Myocyte (in vitro differentiated cells): ENCODE measurements at places on chromosomes 2 and 18. TPM values are rescaled to one million over a fixed set of nuclear protein-coding genes. Genes with fewer than 3 reads are reported as not detected.

- no peak for DNase-seq
These were observed 5.8 kb upstream of the TWSG1 start for GRCh38 chr18:9328776-9329175.

DNA sequence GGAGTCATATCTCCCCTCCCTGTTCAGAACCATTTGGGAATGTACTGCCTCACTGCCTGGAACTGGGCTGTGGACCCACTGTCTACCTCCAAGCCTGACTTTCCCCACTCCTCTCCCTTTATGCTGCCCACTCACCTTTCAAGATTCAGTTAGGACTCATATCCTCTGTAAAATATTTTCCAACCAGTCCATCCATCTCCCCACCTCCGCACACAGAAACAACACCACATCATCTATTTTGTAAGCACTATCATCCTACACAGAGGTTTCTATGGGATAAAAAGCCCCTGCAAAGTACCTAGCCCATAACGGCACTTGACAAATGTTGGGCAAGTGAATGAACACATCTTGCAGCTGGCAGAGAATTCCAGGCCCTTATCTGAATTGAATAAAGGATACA is 250.8 kb downstream of the ANAPC1 start:
- no peak for DNase-seq

GRCh38 chr2:165647409-165647808 is 146.6 kb downstream of the GALNT3 start:
- no peak for DNase-seq

GRCh38 chr2:72932045-72932740 is 14.9 kb downstream of the EMX1 start:
- peak; percentile 82 for DNase-seq

DNA sequence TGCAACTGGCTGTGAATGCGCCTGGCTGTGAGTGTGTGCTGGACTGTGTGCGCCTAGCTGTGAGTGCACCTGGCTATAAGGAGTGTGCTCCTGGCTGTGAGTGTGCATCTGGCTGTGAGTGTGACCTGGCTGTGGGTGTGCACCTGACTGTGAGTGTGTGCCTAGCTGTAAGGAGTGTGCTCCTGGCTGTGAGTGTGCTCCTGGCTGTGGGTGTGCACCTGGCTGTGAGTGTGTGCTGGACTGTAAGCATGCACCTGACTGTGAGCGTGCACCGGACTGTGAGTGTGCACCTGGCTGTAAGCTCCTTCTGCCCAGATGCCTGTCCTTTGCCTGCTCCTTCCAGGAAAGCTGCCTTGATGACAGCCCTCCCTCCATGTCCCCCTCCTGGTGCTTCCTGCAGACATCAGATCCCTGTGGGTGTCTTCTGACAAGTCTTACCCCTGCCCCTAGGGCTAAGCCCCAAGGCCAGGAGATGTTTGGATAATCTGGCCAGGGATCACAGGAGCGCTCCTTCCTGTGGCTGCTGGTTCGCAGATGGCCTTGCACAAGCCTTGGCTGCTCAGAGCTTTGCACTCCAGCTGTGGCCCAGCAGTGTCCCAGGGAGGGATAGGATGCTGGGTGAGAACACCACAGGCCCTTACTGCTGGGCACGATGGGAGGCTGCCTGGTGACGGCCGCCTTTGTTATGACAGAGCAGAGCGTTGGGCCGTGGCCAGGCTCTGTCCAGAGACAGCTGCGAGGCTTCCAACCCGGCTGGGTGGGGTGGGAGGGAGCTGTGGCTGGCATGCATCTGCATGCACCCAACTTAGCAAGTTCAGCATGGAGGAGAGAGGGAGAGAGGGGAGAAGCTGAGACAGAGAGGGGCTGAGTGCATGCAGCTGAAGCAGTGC is 89.9 kb downstream of the GLI2 start:
- peak; percentile 88 for DNase-seq

DNA sequence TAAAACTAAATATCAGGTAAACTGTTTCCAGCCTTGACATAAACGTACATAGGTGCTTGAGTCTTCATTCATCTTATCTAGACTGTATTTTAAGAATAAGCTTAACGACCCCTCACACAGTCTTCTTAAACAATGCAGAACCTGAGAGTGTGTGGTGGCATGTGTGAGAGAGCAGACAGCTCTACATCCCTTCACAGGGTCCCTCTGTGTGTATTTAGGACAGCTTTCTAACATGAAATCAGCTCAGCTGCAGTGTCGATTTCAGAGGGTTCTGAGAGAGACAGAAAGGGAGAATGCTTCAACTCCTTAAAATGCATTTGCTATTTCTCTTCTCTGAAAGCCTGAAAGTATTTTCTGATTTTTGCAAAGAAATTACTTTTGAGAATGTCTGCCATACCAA is 185.2 kb downstream of the GRB14 start:
- no peak for DNase-seq

GRCh38 chr2:47636176-47636575 is 146.8 kb upstream of the MSH6 start:
- DNase-seq, result no peak

GRCh38 chr2:128292599-128293425 is 25.9 kb downstream of the HS6ST1 start:
- DNase-seq, result peak; percentile 85

DNA sequence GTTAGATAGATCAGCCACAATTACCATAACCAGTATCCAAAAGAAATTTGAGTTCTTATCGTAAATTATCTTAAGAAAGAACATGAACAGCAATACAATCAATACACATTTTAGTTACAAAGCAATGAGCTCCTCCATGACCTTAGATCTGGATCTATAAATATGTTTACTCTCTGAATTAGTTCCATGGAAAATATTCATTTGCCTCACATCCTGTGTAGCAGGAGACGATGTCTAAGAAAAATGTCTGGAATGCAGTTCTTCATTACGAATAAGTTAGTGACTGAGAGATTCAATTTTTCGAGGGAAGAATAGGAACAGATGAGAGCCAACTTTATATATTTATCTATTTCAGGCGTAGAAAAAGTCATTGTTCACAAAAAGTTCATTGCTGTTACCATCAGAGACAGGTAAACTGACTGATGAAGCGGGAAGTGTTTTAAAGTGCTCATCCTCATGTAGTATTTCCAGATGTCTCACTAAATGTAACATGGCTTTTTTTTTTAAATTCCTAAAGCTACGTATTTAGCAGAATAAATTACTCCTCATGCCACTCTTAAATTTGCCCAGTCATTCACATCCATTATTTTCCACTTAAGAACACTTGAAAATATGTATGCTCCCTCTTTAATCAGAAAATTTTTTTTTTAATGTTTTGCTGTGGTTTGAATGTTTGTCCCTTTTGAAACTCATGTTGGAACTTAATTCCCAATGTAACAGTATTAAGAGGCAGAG is 106.5 kb upstream of the SCN1A start:
- peak; percentile 18 for DNase-seq

GRCh38 chr2:39523308-39524044 is 86.4 kb upstream of the MAP4K3 start:
- DNase-seq, result peak; percentile 92

DNA sequence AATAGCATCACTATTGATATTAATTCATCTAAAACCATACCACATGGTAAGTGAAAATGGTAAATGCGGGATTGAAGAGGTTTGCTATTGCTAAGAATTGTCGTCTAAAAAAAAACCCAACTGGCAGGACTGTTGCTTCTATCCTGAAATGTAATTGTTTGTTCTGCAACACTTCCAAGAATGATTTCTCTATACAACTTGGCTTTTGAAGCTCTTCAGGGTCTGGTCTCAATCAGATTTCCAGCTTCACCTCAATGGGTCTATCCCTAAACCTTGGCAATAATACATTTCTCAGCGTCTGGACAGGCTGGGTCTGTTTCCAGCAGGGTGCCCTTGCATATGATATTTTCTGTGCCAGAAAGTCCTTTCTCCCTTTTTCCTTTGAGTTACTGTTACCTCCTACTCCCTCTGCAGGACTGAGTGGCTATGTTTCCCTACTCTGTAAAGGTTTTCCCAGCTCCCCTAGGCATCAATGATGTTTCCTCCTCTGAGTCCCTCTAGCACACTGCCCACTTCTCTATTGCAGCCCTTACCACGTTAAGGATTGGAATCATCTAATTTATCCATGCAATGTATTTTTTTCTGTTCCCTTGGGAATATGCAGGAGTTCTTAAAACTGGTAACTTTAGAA is 118.2 kb upstream of the REV1 start:
- no peak for DNase-seq

- DNase-seq, result no peak
These were observed 144.4 kb downstream of the MGAT5 start for GRCh38 chr2:134398300-134398699.

DNA sequence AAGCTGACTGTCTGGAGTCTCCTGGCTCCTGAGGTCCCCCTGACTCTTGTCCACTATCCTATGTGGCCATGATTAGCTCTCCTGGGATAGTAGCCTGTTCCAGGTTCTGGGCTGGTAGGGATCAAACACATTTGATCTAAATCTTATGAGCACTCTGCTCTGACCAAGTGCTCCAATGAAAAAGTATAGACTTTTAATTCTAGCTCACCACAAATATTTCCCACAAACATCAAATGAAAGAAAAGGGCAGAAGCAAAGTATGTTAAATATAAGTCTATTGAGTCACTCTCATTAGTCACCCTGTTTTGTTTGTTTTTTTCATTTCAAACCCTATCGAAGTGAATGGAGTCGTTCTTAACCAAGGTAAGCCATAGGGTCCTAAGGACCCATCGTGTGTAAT is 39.7 kb upstream of the NEDD4L start:
- DNase-seq, result peak; percentile 18

DNA sequence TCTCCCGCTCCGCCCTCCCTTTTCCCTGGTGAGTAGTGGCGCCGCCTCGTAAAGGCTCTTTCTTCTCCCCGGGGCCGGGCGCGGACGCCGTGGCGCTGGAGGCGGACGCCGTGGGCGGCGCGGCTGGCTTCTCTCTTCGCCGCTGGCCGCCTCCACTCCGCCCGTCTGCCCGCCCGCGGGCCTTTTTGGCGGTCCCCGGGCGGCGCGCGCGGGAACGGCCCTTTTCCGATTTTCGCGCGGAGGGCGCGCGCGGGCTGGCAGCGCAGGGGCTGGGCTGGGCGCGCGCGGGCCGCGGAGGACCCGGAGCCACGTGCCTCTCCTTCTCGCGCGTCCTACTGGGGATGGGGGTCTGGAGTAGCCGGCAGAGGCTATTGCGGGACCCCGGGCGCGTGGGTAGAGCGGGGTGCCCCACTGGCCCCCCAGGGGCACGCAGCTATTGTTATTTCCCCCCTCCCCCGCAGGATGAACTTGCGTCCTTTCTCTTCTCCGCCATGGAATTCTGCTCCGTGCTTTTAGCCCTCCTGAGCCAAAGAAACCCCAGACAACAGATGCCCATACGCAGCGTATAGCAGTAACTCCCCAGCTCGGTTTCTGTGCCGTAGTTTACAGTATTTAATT is 472 bp downstream of the SLC20A1 start:
- peak; percentile 46 for DNase-seq

- DNase-seq, result peak; percentile 47
These were observed 29.3 kb downstream of the FEZ2 start for GRCh38 chr2:36568516-36569246.

- DNase-seq, result peak; percentile 15
These were observed 54.1 kb downstream of the EPB41L5 start for GRCh38 chr2:120066800-120067547.

DNA sequence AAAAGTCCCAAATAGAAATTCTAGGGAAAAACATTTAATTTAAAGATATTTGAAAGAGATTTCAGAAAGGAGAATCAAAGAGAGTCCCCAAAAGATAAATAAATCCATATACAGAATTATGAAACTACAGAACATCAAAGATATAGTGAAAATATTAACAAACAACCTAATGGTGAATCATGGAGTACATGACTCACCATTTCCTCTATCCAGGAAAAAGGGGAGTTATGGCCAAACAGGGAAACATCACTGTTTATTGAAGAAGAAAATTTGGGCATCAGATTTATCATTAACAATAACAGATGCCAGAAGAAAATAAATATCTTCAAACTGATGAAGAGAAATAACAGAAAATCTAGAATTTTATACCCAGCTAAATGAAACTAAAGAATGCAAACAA is 448.3 kb downstream of the CDH2 start:
- no peak for DNase-seq

DNA sequence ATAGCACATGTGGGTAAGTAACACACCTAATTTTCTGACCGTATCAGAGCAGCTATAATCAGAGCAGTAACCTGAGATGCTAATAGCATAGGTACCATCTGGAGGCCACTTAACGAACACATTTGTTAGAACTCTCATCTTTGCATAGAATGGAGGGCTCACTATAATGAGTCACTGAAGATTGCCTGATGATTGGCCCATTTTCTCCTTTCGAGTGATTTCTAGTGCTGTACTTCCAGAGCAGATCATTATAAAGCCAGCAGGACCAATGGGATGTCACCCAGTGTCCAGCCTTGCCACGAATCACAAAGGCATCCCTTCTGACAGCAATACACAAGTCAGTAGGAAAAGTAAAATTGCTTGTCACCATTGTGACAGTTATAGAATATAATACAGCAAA is 81.7 kb upstream of the REV1 start:
- no peak for DNase-seq

GRCh38 chr2:135617501-135618015 is 86.3 kb downstream of the R3HDM1 start:
- DNase-seq, result no peak

GRCh38 chr2:46385786-46386577 is 88.8 kb downstream of the EPAS1 start:
- peak; percentile 57 for DNase-seq

DNA sequence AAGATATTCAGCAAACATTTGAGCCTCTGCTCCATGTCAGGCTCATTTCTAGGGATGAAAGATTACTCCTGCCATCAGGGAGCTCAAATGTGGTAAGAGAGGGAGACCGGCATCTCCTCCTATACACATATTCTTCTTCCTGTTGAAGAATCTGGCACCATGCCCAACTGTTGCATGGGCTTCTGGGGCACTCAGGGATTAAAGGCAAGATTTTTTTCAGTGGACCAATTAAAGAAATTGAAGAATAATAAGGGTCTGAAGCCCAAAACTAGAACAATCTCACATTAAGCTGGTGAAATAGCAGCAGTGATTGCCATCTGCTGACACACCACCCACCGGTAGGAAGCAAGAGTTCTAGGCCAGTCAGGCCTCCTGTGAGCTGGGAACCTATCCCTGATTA is 145.4 kb upstream of the LYPD6 start:
- DNase-seq, result no peak

The STARD7 gene
- total RNA-seq, result 178 and 248 TPM in 2 replicates

The IL18RAP gene
- total RNA-seq, result not detected in 2 replicates

The SPATA3 gene
- not detected in 2 replicates for total RNA-seq

The SMYD1 gene
- 227 and 243 TPM in 2 replicates for total RNA-seq

The SLC9A4 gene
- 0.24 and 0.42 TPM in 2 replicates for total RNA-seq

The IL36RN gene
- not detected in 2 replicates for total RNA-seq

The SLC66A2 gene
- total RNA-seq, result 51.4 and 65.1 TPM in 2 replicates

The B3GNT2 gene
- total RNA-seq, result 10.2 and 12.2 TPM in 2 replicates

The REG1B gene
- not detected in 2 replicates for total RNA-seq

The DLGAP1 gene
- total RNA-seq, result 0.75 and 1.4 TPM in 2 replicates

The RESP18 gene
- not detected in 2 replicates for total RNA-seq

The DAW1 gene
- total RNA-seq, result not detected in 2 replicates

The LTBP1 gene
- total RNA-seq, result 14.4 and 26.2 TPM in 2 replicates

The RFX8 gene
- 7.1 and 7.6 TPM in 2 replicates for total RNA-seq
